ENCODE measurements at places on chromosomes 6 and 20.
A peak's percentile ranks its signal among the peaks of the same experiment; 100 is the strongest.

GRCh38 chr20:56488566-56488965 lies 20.1 kb downstream of the RTF2 start:
- no peak for DNase-seq

DNA sequence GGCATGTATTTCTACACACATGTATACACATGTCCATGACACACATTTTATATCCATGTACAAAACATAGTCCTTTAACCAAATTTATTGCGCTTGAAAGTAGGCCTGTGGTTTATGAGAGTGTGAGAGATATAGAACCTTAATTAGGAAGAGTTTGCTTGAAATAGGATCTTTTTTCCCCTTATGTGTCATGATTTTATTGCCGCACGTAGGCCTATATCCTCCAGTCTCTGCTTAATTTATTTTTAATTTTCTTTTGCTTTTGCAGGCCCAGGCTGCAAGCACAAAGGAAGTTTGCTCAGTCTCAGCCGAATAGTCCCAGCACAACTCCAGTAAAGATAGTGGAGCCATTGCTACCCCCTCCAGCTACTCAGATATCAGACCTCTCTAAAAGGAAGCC lies 205.9 kb downstream of the JARID2 start:
- DNase-seq = no peak

DNA sequence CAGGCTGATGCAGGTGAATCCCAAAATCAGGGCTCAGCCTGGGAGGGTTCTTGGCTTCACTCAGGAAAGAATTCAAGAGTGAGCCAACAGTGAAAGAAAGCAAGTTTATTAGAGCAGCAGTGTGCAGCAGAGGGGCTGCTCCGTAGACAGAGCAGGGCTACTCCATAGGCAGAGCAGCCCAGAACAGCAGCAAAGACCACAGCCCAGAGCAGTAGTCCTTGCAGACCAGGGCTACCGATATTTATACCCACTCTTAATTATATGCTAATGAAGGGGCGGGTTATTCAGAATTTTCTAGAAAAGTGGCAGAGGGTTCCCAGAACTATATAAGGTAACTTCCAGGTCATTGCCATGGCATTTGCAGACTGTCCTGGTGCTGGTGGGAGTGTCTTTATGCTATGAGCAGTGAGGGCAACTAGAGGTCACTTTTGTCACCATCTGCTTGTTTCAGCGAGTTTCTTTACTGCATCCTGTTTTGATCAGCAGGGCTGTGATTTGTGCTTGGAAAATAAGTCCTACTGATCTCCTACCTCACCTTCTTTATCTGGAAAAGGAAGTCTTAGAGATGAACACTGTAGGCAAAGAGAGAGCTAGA lies 39.8 kb upstream of the PTPN1 start:
- no peak for DNase-seq

DNA sequence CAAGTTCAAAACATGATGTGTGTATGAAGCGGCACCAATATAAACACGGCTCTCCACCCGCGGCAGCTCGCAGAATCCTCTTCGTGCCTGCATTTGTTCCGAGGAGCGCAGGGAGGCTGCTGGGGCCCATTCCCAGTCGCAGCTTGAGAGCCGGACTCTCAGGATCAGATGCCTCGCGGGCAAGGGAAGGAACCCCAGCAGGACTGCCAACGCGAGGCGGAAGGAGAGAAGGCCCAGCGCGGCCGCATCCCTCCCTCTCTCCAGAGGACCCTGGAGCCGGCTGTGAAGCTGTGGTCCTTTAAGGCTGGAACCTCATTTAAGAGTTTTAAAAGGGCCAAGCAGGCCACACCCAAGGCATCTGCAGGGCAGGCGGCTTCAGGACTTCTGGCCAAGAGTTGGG lies 44.2 kb upstream of the ZBP1 start:
- DNase-seq = no peak

- no peak for DNase-seq
Observed at GRCh38 chr20:771741-772464, 3.6 kb upstream of the SLC52A3 start.

DNA sequence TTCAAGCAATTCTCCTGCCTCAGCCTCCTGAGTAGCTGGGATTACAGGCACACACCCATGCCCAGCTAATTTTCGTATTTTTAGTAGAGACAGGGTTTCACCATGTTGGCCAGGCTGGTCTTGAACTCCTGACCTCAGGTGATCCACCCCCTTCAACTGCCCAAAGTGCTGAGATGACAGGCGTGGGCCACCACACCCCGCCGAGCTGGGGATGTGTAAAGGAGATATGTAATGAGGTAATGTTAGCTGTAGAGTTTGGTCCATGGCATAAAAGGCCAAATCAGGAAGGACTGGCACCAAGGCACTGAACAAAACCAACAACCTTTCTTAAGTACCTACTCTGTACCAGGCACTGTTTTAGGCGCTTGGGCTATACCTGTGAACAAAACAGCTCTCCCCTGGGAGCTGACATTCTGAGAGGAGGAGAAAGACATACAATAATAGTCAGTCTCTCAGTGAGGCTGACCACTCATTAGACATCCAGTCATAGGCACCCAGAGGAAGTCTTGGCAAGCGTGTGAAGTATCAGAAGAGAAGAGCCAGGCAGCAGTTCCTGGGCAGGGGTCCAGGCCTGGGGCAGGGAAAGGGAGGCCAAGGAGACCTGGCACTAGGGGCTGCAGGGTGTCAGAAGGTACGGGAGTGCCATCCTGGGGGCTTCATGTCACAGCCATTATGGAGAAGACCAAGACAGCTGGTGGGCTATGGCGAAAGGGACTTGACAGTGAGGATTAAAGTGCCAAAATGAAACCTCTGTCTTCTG lies 164.8 kb upstream of the DTNBP1 start:
- no peak for DNase-seq

- DNase-seq = peak; percentile 27
Observed at GRCh38 chr6:897528-898207, 204.7 kb upstream of the EXOC2 start.

DNA sequence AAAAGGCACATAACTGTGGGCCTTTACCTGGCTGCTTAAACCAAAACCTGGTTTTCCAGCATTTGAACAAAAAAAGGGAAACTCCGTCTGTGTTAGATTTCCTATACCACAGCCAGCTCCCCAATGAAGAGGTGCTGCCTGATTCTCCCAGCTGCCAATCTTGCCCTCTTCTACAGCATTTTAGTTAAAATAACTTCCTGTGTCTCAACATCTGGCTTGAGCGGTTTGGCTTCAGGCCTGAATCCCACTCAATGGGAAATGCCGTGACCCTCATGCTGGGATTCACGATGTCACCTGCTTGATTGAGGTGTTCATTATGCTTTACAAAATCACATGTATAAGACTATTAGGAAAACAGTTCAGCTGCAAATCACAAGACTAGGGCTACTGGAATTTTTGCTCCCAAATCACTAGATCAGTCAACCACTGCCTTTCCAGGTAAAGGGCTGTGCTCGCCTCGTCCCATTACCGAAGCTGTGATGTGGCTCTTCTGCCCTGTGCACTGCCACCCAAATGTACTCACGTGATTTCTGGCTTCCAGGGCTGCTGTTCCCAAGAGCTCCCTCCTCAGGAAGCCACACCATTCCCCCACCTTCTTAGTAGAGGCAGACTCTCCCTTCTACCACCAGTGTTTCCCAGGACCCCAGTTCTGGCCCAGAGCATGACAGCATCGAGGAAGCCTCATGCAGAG lies 94.6 kb downstream of the PSMG4 start:
- no peak for DNase-seq

DNA sequence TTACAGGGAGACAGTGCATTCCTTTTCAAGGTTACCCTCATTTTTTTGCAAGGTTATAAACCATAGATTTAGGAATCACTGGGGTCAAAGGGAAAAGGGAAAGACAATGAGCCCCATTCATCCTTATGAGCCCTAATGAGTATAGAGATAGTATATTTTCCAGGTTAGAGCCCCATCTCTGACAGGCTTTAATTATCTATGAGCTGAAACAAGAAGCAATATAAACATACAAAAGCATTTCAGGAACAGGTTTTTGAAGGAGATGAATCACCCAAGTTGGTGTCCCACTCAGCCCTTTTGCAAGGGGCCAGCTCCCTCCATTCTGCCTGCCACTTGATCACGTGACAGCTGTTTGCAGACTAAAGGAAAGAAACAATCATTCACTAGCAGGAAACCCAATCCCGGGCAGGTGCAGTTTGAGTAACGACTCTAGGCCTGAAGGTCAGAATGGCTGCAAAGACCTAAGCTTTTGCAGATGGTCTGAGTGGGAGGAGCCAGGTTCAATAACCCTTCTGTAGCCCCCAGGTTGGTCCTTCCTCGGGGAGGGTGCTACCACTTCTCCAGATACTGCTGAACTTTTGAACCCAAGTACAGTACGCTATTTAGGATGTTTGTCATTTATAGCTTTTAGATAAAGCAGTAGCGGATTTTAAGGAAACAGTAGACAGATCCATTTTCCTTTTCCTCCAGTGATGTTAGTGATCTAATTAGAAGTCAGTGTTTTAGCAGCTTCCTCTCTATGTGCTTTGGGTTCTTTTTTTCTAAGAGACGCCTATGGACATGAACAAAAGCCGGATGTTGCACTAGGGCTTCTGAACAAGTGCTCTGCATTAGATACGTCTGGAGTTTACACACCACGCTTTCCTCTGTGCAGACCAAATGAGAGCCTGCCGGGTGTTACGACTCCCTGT lies 253.2 kb downstream of the SOX4 start:
- no peak for DNase-seq

DNA sequence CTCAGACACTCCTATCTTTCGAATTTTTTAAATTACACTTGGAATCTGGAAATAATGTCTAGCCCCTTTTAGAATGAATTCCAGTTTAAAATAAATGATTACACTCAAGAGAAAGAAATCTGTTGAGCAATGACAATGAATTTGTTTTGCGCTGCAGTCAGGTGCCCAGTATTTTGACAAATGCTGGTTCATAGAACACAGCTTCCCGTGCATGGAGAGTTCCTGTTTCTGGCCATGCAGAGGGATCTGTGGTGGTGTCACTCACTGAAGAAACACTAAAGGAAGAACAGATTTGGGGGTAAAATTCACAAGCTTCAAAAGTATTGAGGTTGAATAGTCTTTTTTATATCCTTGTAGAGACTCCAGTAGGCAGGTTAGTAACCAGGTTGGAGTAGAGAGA lies 113.4 kb upstream of the CEP85L start:
- no peak for DNase-seq

DNA sequence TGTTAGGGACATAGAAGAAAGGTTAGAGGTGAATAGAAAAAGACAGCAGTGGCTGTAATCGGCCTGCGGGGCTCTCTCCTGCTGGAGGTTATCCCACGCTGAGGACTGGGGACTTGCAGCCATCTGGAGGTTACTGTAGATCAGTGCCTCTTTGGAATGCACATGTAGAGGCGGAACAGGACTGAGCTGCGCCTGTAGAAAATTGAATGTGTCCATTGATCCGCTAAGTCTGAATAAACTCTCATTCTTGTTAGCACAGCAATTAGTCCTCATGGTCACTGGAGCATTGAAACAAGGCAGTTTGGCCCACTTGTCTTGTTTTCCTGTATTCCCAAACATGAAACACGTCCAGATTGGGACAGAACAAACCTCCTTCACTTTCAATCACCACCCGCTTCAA lies 46.3 kb upstream of the F13A1 start:
- DNase-seq = no peak

DNA sequence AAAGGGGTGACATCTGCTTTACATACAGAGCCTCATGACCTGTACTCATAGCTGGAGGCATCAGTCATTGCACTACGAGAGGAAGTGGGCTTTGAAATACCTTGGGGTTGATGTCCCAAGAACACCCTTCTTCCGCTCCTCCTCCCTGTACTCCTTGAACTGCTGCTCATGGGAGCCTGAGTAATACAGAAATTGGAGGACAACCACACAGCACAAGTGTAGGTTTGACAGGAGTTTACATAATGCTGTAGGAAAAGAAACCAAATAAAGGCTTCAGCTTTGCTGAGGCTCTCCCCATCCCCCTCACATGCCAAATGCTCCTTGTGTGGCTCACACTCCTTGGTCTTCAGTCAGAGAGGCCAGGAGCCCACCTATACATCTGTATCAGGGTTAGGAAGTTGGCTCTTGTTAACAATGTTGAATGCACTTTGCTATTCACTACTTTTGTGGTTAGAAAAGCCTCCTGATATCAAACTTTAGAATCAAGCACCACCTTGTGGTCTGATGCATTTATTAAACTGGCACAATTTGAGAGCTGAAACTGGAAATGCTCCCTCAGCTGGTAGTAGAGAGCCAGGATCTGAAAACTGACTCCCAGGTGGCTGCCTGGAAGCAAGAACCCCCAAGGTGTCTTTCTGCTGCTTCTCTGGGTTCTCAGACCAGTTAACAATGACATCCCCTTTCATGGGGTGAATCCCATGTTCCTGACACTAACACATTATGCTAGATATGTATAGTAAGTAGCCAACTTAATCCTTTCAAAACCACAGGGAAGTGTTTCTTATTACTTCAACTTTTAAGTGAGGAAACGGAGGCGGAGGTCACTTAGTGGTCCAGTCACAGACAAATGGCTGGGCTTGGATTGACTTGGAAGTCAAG lies 56.2 kb upstream of the EDN1 start:
- DNase-seq = peak; percentile 22

GRCh38 chr6:77880501-77880900 lies 227.7 kb downstream of the MEI4 start:
- no peak for DNase-seq

GRCh38 chr6:118825661-118826060 lies 68.3 kb upstream of the ASF1A start:
- DNase-seq = no peak

DNA sequence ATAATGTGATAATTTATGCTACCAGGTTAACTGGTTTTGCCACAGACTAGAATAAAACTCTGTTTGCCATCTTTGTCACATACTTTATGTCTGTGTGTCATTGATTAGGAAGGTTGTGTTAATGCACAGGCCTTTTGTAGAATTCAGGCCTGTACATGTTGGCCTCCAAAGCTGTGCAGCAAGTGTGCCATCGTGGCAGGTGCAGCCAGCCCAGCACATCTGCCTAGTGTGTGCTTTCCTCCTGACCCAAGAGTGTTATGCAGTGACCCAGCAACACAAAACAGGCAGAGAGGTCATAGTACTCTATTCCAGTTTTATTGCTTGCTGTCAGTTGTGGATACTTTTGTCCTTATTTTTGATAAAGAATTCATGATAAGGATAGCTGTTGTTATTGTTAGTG lies 3.7 kb downstream of the MAP3K4 start:
- DNase-seq = no peak
